ENCODE measurements at places on chromosomes 5 and 9.
A peak's percentile ranks its signal among the peaks of the same experiment; 100 is the strongest.

DNA sequence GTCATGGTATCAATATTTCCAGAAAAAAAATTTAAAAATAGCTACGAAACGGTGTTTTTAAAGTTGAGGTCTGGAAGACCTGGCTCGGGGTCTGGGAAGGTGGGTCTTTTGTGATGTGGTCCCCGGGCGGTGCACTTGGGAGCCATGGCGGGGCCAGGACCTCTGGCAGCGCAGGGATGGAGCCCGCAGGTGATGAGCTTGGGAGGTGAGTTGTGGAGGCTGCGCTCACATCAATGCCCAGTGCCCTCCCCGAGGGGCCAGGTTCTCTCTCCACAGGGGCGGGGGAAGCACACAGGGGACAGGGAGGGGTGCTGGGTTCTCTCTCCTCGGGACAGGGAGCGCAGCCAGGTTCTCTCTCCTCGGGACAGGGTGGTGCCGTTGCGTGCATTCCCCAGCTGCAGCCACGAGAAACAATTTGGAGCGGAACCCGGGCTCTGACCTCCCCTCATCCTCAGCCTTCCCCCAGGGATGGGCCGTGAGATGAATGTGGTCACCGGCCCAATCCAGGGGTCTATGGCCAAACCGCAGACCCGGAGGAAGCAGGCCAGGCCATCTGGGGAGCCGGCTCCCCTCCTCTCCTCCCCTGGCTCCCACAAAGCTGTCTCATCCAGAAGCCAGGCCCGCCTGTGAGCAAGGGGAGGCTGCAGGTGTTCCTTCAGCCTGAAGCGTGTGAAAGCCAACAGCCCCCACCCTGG is 25.8 kb downstream of the DBH start:
- DNase-seq = no peak

- no peak for DNase-seq
Measured at GRCh38 chr5:168694289-168694688, 115.1 kb upstream of the PANK3 start.

- DNase-seq = peak; percentile 75
Measured at GRCh38 chr9:130172161-130172857, at the start of gene NCS1. Gene NCS1, plus strand, starts transcription at chr9:130172404. Its CDS starts 260 bp downstream, at chr9:130172664.

- no peak for DNase-seq
Measured at GRCh38 chr5:170612256-170612678, 108.4 kb downstream of the KCNIP1 start.

DNA sequence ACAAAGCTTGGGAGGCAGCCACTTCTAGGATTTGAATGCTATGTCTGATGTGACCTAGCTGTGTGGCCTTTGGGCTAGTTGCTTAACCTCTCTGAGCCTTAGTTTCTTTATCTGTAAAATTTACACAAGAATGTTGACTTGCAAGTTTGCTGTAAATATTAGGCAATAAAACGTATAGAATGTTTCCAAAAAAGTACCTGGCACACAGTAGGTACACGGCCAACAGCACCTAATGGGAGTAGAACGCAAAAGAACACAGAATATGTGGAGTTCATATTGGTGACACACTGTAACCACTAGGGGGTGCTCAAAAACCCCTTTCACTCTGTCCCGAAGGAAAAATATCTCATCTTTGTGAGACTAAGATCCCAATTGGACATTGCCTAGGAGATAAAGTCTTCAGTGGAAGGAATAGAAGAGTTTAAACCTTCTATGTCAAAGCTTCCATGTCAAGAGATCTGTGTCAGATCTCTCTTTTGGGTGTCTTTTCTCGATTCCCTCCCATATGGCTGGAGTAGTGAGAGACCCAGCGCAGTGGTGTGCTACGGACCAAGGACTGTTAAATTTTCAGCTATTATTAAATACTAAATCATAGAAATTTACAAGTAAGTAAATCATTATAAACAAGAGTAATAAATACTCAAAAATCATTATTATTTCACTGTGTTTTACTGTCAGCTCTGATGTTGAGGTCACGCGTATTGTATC is 145.4 kb upstream of the RAD23B start:
- DNase-seq = peak; percentile 51

DNA sequence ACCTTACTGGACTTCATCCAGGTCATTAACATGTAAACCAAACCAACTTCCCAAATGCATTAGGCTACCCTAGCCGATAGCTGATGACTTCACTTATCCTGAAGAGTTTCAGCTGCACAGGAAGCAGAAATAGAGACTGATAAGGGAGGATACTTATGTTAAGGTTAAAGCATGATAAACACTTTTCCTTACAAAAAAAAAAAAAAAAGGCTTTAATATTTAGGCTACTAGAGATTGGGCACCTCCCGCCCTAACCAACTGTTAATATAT is 1.6 kb upstream of the MEF2C start:
- DNase-seq = no peak

- DNase-seq = no peak
Measured at GRCh38 chr5:114122852-114123251, 239.0 kb upstream of the KCNN2 start.

DNA sequence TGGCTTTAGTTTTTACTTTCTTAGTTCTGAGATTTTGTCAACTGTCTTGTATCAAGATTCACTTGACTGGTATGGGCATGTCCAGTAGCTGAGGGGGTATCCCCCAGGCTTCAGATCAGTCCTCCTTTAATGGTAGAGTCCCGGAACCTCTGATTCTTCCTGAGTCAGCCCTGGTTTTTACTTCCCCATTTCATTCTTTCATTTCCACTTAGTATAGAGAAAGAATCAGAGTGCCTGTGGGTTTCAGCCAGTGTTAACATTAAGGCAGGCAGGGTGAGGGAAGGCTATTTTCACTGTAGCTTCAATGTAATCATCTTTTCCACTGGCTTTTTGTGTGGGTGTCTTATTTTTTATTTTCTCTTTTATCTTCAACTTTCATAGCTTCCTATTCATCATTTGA is 8.3 kb upstream of the COMMD10 start:
- no peak for DNase-seq

DNA sequence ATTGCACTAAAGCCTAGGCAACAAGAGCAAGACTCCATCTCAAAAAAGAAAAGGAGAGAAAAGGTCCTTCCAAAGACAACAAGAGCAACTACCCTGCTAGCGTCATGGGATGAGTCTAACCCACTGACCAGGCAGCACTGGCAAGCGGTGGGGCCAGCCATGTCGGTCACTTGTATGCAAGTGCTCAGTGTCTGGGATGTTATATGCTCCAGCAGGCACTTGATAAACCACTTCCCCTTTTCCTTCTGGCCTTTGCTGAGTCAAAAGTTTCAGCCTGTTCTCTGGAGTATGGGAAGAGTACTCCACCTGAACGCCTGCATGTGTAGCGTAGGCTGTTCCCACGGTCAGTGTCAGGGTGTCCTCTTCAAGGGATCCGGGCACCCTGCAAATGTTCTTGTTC is 9.2 kb upstream of the MXD3 start:
- no peak for DNase-seq

GRCh38 chr9:33464045-33464636 is 9.6 kb downstream of the NOL6 start:
- DNase-seq = no peak

GRCh38 chr5:69004676-69005075 is 89.1 kb upstream of the SLC30A5 start:
- no peak for DNase-seq

DNA sequence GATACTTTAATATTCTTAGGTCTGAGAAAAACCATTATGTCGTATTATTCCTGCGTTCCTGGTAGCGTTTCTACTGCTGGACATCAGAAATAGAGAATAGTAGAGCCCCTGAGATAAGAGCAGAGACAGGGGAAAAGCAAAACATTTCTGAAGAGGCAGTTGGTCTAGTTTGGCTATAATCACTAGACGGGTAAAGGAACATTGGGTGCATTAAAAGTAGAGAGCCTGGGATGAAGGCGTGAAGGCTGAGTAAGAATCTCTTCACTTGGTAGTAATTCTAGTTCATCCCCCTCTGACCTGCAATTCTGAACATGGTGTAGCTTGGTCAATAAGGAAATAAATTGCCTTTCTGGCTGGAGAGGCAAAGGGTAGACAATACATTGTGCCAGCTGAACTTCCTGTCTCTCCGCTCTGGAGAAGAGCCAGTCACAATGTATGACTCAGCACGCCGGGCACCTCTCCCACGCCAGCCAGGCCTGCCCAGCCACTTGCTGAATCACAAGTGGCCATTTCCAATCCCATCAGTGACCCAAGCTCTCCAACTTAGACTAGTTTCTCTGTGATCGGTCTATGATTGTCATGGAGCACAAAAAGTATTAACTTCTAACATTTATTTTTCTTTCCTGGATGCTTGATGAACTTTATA is 75.4 kb downstream of the STK32A start:
- no peak for DNase-seq

GRCh38 chr5:141192110-141192725 is at the start of gene PCDHB10:
Gene PCDHB10, plus strand, starts transcription at chr5:141192353. Its CDS starts 200 bp downstream, at chr5:141192553.
- peak; percentile 3 for DNase-seq

GRCh38 chr5:137563646-137564397 is 64.7 kb upstream of the SPOCK1 start:
- DNase-seq = no peak

DNA sequence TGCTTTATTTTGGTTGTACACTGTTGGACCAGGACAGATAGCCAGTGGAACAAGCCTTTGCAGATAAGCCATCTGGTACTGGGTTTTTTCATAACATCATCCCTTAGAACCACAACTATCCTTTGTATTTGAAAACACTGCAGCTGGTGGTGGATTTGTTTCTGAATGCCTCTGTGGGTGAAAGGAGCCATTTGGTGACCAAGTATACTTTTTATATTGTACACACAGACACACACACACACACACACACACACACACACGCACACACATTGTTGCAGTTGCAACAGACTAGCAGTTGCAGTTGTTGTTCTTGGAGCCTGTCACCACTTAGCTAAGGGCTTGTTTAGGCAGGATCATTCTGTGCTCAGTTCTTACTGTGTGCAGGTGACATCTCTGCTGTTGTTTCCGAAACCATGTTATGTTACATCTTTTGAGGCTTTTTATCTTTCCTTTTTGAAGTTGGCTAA is 22.9 kb upstream of the CAVIN4 start:
- DNase-seq = no peak

DNA sequence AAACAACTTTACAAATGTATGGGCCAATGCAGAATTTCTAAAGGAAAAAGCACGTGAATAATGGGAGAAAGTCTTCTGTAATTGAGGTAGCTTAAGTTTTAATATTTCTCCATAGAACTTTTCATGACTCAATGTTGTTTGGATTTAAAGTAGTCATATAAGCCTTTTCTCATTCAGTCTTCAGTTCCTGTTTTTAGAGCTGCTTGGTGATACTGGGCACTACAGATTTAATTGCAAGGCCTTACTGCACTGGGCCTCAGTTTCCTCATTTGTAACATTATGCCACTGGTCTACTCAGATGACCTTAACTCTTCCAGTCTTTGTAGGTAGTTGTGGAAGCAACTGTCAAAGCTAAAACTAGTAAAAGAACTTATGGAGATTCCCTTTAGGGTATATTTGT is 60.4 kb downstream of the WDR41 start:
- DNase-seq = no peak

DNA sequence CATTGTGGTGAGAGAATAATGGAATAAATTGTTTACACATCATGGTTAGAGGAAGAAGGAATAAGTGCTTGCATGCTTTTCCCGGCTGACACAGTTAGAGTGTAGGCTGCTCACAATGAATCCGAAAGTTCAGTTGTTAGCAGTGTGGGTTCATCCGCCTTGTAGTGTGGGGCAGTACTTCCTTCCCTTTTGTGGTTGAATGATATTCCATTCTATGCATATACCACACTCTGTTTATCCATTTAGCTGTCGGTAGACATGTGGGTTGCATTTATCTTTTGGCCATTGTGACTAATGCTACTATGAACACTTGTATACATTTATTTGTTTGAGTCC is 84.0 kb downstream of the COL5A1 start:
- DNase-seq = no peak

DNA sequence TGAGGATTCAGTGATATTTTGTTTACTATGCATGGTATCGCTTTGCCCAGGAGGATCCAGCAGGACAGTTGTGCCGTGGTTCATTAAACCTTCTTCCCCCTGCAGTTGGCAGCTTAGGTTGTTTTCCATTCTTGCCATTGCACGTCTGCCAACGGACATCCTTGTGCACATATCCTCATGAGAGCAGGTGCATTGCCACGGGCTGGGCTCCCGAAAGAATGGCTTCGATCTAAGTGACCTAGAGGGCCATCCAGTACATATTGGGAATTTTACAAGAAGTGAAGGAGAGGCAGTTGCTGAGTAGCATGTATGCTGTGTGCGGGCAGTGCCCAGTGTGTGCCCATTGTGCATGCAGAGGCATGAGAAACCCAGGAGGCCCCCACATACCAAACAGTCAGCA is 22.1 kb downstream of the HRH2 start:
- no peak for DNase-seq

DNA sequence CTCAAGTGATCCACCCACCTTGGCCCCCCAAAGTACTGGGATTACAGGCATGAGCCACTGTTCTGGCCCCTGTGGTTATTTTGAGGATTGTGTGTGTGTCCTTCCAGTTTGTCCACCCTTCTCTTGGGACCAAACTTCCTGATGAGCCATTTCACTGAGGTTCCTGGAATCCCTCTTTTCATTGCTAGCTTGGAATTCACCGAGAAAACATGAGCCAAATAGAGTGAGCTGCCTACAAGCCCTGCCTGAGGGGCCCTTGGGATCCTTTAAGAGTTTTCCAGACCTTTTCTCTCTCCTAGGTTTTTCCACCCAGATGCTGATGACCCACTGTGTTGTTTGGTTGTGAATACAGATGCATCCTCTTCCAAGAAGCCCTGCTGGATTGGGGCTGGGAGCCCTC is 13.2 kb upstream of the KIF12 start:
- no peak for DNase-seq

- no peak for DNase-seq
Measured at GRCh38 chr5:145912019-145912418, 24.4 kb upstream of the SH3RF2 start.

DNA sequence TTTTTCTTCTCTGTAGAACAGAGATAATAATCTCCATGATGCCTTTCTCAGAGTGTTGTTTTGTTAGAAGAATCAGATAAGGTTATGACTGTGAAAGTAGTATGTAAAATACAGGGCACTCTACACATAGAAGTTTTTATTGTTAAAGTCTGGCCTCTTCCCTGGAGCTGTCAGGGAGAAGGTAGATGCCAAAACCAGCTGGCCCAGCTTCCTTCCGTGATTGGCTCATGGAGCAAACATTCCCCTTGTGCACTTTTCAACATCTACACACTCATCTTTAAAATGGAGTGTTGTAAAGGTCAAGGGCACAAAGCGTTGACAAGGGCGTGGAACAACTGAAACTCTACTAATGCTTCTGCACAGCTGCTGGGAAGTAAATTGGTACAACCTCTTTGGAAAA is 7.4 kb upstream of the RNF183 start:
- DNase-seq = no peak

DNA sequence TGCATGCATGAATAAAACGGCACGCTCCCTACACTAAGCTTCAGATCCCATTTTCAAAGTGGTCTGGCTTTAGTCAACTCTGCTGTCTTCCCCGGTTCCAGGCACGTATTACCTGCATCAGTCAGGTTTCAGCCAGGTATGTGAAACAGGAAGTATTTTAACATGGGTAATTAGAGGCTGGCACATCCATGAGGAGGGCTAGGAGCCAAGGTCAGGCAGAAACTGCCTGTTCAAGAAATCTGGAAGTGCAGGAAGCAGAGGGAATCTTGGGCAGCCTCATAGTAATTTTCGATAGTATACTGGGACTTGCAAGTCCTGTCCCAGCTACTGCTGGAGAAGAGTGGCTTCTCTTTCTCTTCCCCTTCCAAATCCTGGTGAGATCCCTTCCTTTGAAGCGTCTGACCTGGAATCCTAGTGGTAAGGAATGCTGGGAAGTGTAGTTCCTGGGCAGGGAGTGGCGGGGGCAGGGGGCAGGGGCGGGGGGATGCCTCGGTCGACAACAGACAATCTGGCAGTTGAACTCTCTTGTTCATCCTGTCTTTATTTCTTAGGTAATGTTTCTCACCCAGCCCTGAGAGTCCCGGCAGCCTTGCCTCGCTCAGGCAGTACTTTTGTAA is 403.1 kb downstream of the TLE4 start:
- DNase-seq = no peak

All from hematopoietic multipotent progenitor cell treated with erythropoietin and hydrocortisone succinate and interleukin-3 and kit ligand, for 15 days (in vitro differentiated cells).